ENCODE measurements at places on chromosomes 7 and 10. TPM values are rescaled to one million over a fixed set of nuclear protein-coding genes. Genes with fewer than 3 reads are reported as not detected.

GRCh38 chr7:120949998-120950538 lies 509 bp upstream of the ING3 start:
- no peak for DNase-seq

TNS3 gene
- total RNA-seq, result 427 TPM

- DNase-seq, result no peak
Measured at GRCh38 chr7:130947792-130948580, 214.0 kb upstream of the KLF14 start.

DNA sequence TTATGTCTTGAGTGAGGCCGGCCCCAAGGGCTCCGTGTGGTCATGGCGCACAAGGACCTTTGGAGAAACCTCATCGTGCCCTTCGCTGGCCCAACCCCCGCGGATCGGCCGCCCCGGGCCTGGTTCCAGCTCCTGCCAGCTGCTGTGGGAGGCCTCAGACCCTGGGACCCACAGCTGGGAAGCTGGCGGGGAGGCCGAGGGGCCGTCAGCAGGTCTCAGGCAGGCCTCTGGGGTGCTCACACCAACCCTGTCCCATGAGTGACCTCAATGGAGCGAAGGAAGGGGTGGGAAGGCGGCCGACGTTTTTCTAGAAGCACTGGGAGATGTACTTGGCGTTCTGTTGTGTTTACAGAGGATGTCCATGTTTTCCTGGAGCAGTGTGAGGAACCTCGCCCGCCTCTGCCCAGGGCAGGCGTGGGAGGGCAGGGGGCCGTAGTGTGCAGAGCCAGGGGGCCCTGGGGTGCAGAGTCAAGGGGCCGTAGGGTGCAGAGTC lies 18.6 kb upstream of the ADGRA1 start:
- DNase-seq, result no peak

EBF3 gene
- total RNA-seq, result 1.2 TPM

TAS2R4 gene
- total RNA-seq, result 3.5 TPM

HOXA4 gene
- total RNA-seq, result 55.9 TPM
